ENCODE measurements at places on chromosomes 16 and 17.
A peak's percentile ranks its signal among the peaks of the same experiment; 100 is the strongest.

DNA sequence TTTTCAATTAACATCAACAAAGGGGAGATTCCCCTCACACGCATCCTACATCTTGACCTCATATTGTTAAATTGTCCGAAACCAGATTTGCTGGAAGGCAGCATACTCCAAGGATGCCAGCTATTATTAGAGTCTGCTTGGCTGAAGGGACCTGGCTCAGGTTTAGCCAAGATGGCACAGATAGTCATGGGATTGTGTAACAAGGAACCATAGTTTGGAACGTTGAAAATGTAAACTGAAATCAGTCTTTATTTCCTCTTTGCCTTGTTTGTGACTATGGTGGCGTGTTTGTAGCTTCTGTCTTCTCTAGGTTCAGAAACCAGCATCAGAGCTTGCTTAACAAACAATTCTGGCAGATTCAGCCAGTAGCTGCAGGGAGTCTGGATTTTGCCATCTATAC, 5.9 kb downstream of the ARSG start:
- H3K36me3 ChIP-seq, result no peaks in the 10 kb centered on the region
- H3K4me1 ChIP-seq, result peaks cover 50% of the 10 kb centered on the region
- no peak overlapping the region for H3K27ac ChIP-seq
- DNase-seq, result no peak
- no peak overlapping the region for H3K4me3 ChIP-seq

DNA sequence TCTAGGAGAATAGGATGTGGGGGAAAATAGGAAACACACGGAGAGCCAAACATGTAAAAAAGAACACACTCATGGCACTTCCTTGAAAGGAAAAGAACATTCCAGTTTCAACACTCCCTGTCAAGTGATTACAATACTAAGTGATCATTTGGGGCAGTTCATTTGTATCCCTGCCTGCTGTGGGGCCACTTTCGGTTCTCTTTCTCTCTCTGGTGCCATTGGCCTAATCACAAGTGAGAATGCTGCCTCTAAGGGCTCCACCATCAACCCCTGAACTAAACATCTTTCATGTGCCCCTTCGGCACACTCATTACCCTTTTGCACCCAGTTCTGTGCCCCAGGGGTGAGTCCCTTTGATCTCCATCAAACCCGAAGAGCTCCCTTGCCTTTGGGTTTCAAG, 197.3 kb downstream of the CEP112 start:
- H3K36me3 ChIP-seq, result no peaks in the 10 kb centered on the region
- no peak overlapping the region for H3K4me3 ChIP-seq
- DNase-seq, result no peak
- H3K27ac ChIP-seq, result no peak overlapping the region
- peaks cover 3% of the 10 kb centered on the region for H3K27me3 ChIP-seq

DNA sequence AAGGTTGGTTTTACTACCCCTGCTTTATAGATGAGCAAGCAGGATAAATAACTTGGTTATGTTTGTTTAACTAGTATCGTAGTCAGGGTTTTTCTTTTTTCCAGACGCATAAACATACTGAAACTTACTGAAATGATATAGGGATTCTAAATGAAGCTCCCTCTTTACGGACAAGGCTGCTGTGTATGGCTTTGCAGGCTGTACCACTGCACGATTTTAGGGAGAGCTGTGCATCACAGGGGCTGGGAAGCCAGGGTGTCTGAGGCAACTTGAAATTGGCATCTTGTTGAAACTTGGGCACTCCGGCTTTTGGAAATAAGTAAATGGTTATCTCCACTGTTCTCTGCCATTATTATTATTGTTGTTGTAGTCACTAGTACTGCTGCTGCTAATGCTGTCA, 218.1 kb upstream of the CDH8 start:
- H3K36me3 ChIP-seq, result no peaks in the 10 kb centered on the region
- H3K27me3 ChIP-seq, result no peaks in the 10 kb centered on the region
- no peak overlapping the region for H3K4me3 ChIP-seq
- H3K27ac ChIP-seq, result no peak overlapping the region
- peaks cover 7% of the 10 kb centered on the region for H3K4me1 ChIP-seq

DNA sequence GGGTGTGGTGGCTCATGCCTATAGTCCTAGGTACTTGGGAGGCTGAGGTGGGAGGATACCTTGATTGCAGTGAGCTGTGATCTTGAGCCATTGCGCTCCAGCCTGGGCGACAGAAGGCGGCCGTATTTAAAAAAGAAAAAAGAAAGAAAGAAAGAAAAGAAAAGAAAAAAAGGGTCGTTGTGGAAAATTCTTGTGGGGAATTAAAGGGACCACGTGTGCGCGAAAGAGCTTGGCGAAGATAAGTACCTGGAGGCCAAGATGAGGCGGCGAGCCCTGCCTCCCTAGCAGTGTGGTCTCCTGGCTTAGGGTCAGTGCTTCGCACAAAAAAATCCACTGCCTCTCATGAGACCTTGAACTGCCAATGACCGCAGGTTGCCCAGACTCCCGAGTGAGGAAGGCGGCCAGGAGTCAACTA, 728 bp upstream of the NMT1 start:
- H3K27me3 ChIP-seq, result peaks cover 2% of the 10 kb centered on the region
- no peaks in the 10 kb centered on the region for H3K36me3 ChIP-seq
- H3K27ac ChIP-seq, result peak overlapping the region; percentile 52
- peak overlapping the region; percentile 100 for H3K4me3 ChIP-seq
- H3K4me1 ChIP-seq, result peaks cover 18% of the 10 kb centered on the region

GRCh38 chr17:6047966-6048365, 22.2 kb upstream of the WSCD1 start:
- H3K27me3 ChIP-seq, result no peaks in the 10 kb centered on the region
- peaks cover 5% of the 10 kb centered on the region for H3K4me1 ChIP-seq
- H3K36me3 ChIP-seq, result no peaks in the 10 kb centered on the region
- no peak overlapping the region for H3K27ac ChIP-seq
- no peak for DNase-seq

DNA sequence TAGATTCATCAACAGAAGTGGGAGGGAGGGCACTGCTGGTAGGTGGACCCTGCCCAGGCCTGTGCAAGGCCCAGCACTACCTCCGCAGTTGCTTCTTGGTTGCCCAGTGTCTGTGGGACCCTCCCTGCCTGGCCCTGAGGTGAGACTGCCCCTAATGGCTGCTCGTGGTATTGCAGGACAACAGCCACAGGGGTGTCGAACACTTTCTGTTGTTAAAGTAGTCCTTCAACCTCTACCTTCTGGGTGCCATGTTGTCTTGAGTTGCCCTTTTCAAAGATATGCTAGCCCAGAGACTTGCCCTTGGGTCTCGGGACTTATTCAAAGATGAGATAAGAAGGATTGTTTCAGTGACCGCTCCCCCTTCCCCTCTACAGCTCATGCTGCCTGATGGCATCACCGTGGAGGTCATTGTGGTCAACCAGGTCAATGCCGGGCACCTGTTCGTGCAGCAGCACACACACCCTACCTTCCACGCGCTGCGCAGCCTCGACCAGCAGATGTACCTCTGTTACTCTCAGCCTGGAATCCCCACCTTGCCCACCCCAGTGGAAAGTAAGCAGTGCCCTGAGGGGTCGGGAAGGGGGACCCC, 29.1 kb downstream of the AKAP1 start:
- H3K27me3 ChIP-seq, result peaks cover 4% of the 10 kb centered on the region
- no peaks in the 10 kb centered on the region for H3K4me1 ChIP-seq
- H3K27ac ChIP-seq, result no peak overlapping the region

GRCh38 chr17:58046239-58047094, 36.8 kb upstream of the DYNLL2 start:
- no peak overlapping the region for H3K4me3 ChIP-seq
- peaks cover 2% of the 10 kb centered on the region for H3K4me1 ChIP-seq
- peaks cover 2% of the 10 kb centered on the region for H3K27me3 ChIP-seq
- no peak overlapping the region for H3K27ac ChIP-seq
- no peaks in the 10 kb centered on the region for H3K36me3 ChIP-seq

DNA sequence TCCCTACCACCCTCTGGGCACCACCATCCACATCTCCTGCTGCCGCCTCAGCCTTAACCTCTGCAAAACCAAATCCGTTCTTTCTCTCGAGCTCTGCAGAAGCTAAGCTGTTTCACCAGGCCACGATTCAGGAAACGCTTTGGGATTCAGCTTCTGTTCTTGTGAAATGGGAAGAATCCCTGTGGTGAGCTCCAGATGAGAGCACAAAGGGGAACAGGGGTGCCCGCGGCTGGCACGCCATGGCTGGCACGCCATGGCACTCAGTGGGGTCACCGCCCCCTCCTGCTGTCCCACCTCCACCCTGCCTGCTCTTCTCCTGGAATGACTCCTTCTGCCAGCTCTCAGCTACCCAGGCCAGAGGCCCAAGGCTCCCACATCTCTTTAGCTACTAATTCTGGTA, 5.7 kb downstream of the QPRT start:
- H3K27me3 ChIP-seq, result no peaks in the 10 kb centered on the region
- DNase-seq, result no peak
- no peak overlapping the region for H3K27ac ChIP-seq
- H3K36me3 ChIP-seq, result no peaks in the 10 kb centered on the region

DNA sequence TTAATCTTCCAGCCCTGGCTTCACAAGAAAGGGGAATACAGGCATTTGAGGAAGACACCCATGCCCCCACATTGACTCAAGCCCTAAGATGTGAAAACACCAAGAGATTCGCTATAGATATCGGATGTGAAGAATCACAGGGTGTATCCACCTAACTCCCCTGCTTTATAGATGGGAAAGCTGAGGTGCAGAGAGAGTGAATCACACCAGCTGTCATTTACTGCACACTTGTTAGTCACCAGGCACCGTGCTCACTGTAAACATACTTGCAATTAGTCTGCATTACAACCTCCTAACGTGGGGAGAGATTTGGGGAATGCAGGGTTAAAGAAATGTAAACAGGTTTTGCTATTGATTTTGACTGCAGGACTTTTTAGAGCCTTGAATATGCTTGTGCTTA, 325.5 kb downstream of the C16orf95 start:
- H3K36me3 ChIP-seq, result peaks cover 4% of the 10 kb centered on the region
- no peak overlapping the region for H3K27ac ChIP-seq
- peaks cover 11% of the 10 kb centered on the region for H3K27me3 ChIP-seq
- peaks cover 25% of the 10 kb centered on the region for H3K4me1 ChIP-seq

- no peaks in the 10 kb centered on the region for H3K36me3 ChIP-seq
- H3K27me3 ChIP-seq, result no peaks in the 10 kb centered on the region
- no peak overlapping the region for H3K4me3 ChIP-seq
- DNase-seq, result no peak
Observed at GRCh38 chr16:71796501-71797097, 12.0 kb downstream of the AP1G1 start.

- peaks cover 3% of the 10 kb centered on the region for H3K36me3 ChIP-seq
- H3K4me3 ChIP-seq, result no peak overlapping the region
- DNase-seq, result no peak
Observed at GRCh38 chr16:87288753-87289362, 28.3 kb downstream of the C16orf95 start.

- peaks cover 1% of the 10 kb centered on the region for H3K27me3 ChIP-seq
- no peak for DNase-seq
- no peak overlapping the region for H3K4me3 ChIP-seq
- H3K4me1 ChIP-seq, result no peaks in the 10 kb centered on the region
Observed at GRCh38 chr16:16867973-16868372, 489.0 kb downstream of the NPIPA7 start.

GRCh38 chr17:72158895-72159885, 38.4 kb downstream of the SOX9 start:
- no peak overlapping the region for H3K4me3 ChIP-seq
- H3K4me1 ChIP-seq, result no peaks in the 10 kb centered on the region
- H3K36me3 ChIP-seq, result no peaks in the 10 kb centered on the region
- no peak overlapping the region for H3K27ac ChIP-seq

GRCh38 chr16:55697867-55698266, 42.1 kb downstream of the SLC6A2 start:
- H3K36me3 ChIP-seq, result no peaks in the 10 kb centered on the region
- H3K4me3 ChIP-seq, result no peak overlapping the region
- no peak for DNase-seq

DNA sequence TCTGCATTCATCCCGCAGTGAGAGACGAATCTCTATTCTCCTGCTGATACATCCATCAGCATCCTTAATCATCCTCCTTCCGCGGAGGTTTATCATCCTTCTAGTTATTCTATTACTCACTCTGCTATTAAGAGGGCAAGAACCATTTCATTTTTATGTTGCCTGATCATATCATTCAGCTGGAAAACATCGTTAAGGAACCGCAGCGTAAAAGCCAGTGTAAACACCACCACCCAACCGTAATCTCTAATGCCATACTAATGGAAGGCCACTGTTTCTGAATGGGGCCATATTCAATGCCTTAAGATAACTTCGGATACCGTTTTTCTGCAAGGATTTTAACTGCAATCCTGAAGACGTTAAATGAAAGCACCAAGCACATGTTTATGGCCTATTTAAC, 36.7 kb upstream of the ERCC4 start:
- no peak overlapping the region for H3K27ac ChIP-seq
- H3K4me3 ChIP-seq, result no peak overlapping the region
- H3K36me3 ChIP-seq, result no peaks in the 10 kb centered on the region
- H3K4me1 ChIP-seq, result no peaks in the 10 kb centered on the region

Data from endothelial cell (in vitro differentiated cells).